NB4 (cell line): ENCODE measurements at places on chromosomes 5 and 9.

DNA sequence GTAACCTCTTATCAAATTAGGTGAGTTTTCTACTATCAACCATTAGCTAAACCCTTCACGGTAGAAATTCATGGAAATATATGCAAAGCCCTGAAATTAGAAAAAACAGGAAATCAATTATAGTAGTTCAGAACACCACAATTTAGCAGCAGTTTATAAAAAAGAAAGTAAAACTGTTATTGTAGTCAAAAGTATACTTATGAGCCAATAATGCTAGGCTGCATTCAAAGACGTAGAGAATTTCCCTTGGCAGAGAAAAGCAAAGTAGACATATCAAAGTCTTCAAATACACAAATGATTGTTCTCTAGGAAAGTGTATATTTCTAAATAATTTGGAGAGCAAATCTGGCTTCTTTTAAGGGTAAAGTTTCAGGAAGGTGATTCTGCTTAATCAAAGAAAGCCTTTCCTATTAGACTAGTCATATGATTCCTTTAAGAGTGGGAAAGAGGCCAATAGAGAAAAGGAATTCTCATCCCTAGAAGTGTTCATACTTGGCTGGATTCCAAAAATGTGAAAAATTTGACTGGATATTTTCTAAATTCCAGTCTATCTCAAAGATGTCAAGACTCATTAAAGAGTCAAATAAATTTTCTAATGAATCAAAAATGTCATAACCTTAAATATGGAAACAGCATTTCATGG lies 185.5 kb downstream of the SMC2 start:
- no peak for DNase-seq

- peak; percentile 30 for DNase-seq
Observed at GRCh38 chr5:568061-568781, 43.9 kb upstream of the CEP72 start.

- no peak for DNase-seq
Observed at GRCh38 chr9:14251154-14252071, 62.5 kb downstream of the NFIB start.

GRCh38 chr9:90459321-90459720 lies 183.3 kb downstream of the DIRAS2 start:
- no peak for DNase-seq

DNA sequence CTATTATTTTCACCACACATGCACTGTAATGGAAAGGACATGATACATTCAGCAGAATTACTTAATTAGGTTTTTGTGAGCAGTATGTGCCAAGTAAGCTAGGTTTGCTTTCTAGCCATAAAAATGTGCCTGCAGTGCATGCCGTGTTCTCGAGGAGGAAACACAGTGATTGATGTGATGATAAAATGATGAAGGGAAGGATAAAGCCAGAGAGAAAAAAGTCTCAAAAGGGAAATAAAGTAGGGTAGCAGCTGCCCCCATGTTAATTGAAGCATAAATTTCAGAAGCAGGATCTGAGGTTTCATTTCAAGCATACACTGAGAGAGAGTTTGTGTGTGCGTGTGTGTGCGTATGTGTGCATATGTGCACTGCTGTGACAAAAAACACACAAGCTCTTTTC lies 714.2 kb upstream of the C9orf72 start:
- DNase-seq, result no peak

- no peak for DNase-seq
Observed at GRCh38 chr9:76759732-76760131, 4.5 kb upstream of the PCA3 start.

DNA sequence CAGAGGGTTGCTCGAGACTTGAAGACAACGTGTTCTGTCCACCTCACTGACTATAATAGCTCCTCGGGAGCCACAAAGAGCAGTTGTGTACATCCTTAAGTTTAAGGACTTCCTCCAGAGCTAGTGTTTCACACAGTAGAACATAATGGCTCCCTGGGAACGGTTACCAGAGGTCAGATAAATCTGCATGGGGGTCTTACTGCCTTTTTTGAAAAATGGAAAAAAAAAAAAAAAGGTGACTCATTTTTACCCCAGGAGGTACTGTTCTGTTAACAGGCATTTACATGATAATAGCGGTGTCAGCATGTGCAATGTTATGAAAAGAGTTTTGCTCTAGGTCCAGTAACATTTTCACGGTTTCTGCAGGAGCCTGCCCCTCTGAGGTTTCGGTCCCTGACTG lies 498.9 kb upstream of the WWC1 start:
- no peak for DNase-seq
